ENCODE measurements at places on chromosomes 12 and 14.

- peaks cover 17% of the 10 kb centered on the region for H3K4me1 ChIP-seq
- no peak overlapping the region for H3K27ac ChIP-seq
- H3K4me3 ChIP-seq, result no peak overlapping the region
- no peaks in the 10 kb centered on the region for H3K27me3 ChIP-seq
- no peak for DNase-seq
- peaks cover 26% of the 10 kb centered on the region for H3K36me3 ChIP-seq
Measured at GRCh38 chr12:11840366-11840765, 190.9 kb downstream of the ETV6 start.

- H3K27me3 ChIP-seq, result no peaks in the 10 kb centered on the region
- H3K4me3 ChIP-seq, result no peak overlapping the region
- no peaks in the 10 kb centered on the region for H3K4me1 ChIP-seq
- H3K36me3 ChIP-seq, result no peaks in the 10 kb centered on the region
Measured at GRCh38 chr12:77477907-77478533, 352.7 kb upstream of the NAV3 start.

DNA sequence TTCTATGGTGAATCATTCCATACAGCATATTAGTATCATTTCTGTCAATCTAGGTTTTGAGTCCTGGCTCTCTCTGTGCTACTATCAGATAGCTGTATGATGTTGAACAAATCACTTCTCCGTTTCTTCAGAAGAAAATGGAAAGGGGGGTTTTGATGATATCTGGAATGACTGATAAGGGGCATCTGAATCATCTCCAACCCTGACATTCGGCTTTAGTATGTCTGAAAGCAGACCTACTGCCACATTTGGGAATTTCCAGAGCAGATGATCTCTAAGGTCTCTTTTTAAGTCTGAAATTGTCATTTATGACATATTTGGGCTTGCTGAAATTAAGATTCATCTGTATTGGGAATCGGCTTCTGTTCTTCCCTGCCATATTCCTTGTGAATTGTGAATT is 10.1 kb downstream of the MLF2 start:
- no peaks in the 10 kb centered on the region for H3K27me3 ChIP-seq
- H3K36me3 ChIP-seq, result peaks cover 7% of the 10 kb centered on the region
- H3K4me1 ChIP-seq, result peaks cover 6% of the 10 kb centered on the region
- no peak for DNase-seq

GRCh38 chr12:106840243-106840642 is 65.8 kb downstream of the RIC8B start:
- no peak overlapping the region for H3K27ac ChIP-seq
- H3K4me3 ChIP-seq, result no peak overlapping the region
- H3K27me3 ChIP-seq, result no peaks in the 10 kb centered on the region
- H3K36me3 ChIP-seq, result no peaks in the 10 kb centered on the region
- peaks cover 5% of the 10 kb centered on the region for H3K4me1 ChIP-seq
- DNase-seq, result no peak

DNA sequence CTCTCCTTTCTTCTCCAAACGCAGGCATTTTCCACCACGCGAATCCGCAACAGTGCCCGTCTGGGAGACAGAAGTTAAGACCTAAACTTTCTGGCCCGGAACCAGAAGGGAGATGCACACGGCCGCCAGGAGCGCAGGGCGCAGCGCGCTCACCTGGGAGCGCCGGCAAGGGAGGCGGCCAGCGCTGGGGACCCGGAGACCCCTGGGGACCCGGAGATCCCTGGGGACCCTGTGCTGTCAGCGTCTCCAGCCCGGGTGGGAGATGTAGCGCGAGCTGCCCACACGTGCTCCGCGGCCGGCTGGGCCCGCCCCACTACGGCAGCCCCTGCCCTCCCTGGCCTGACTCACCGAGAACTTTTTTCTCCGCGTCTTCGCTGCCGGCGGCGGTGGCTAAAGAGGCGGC is 620 bp downstream of the YBX3 start:
- peak; percentile 66 for DNase-seq
- peaks cover 8% of the 10 kb centered on the region for H3K36me3 ChIP-seq
- H3K27me3 ChIP-seq, result peaks cover 31% of the 10 kb centered on the region

- peak overlapping the region; percentile 16 for H3K4me3 ChIP-seq
- H3K4me1 ChIP-seq, result peaks cover 48% of the 10 kb centered on the region
- no peaks in the 10 kb centered on the region for H3K27me3 ChIP-seq
Measured at GRCh38 chr12:124548854-124549378, 18.5 kb downstream of the NCOR2 start.

DNA sequence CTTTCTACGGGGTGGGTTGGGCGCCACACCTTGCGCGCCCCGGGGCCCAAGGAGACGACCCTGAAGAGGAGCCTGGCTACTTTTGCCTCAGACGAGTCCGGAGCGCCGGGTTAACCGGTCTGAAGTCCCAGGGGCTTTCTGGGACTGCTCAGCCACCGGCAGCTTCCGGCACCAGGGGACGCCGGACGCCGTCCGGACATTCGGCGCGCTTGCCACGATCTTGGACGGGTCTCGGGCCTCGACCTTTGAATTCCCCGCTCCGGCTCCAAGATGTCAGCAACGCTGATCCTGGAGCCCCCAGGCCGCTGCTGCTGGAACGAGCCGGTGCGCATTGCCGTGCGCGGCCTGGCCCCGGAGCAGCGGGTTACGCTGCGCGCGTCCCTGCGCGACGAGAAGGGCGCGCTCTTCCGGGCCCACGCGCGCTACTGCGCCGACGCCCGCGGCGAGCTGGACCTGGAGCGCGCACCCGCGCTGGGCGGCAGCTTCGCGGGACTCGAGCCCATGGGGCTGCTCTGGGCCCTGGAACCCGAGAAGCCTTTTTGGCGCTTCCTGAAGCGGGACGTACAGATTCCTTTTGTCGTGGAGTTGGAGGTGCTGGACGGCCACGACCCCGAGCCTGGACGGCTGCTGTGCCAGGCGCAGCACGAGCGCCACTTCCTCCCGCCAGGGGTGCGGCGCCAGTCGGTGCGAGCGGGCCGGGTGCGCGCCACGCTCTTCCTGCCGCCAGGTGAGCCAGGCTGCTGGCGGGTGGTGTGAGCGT is at the start of gene ACOT4:
Gene ACOT4 (plus strand): TSS at position 184 of the 760 bp plus-strand sequence. CDS start 87 bp downstream, at position 271.
- H3K4me3 ChIP-seq, result peak within 1 kb of the TSS; percentile 69
- H3K27me3 ChIP-seq, result no peaks in the 10 kb centered on the region
- H3K27ac ChIP-seq, result peak within 1 kb of the TSS; percentile 51
- peaks cover 5% of the 10 kb centered on the region for H3K4me1 ChIP-seq

- H3K27me3 ChIP-seq, result no peaks in the 10 kb centered on the region
- no peak overlapping the region for H3K27ac ChIP-seq
- H3K36me3 ChIP-seq, result no peaks in the 10 kb centered on the region
- H3K4me1 ChIP-seq, result no peaks in the 10 kb centered on the region
Measured at GRCh38 chr12:51504851-51505250, 80.2 kb downstream of the SLC4A8 start.

DNA sequence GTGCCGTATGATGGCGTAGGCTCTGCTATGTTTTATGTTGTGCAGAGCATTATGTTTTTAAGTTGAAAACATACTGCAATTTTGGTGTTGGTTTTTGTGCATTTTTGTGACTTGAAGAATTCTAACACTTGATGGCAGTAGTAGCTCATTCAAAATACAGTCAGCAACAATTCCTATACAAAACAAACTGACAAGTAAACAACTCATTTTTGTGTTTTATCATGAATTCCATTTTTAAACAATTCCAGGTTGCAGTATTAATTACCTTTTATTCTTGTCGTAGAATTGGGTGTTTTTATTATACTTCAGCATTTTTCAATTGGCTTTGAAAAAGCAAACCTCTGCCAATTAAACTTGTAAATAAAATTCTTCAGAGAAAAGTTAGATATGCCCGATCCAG is 4.1 kb upstream of the CCER1 start:
- no peaks in the 10 kb centered on the region for H3K36me3 ChIP-seq
- H3K27ac ChIP-seq, result no peak overlapping the region
- H3K4me1 ChIP-seq, result no peaks in the 10 kb centered on the region
- H3K4me3 ChIP-seq, result no peak overlapping the region
- H3K27me3 ChIP-seq, result no peaks in the 10 kb centered on the region

DNA sequence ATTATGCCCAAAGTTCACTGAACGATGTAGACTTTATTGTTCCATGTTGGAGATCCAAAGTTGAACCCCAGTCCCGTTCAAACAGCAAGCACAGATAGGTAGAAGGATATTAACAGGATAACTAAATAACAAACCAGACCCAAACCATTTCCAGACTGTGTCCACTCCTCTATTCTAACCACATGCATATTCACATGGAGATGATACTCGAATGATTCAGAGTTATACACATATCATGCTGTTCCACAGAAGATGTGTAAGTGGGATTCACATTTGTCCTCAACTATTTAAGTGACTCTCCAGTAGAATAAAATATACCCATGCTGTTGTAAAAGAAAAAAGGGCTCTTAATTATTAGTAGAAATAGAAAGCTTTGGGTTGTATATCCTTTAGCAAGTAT is 185.9 kb downstream of the ITPR2 start:
- H3K36me3 ChIP-seq, result peaks cover 11% of the 10 kb centered on the region
- H3K27me3 ChIP-seq, result no peaks in the 10 kb centered on the region
- peaks cover 10% of the 10 kb centered on the region for H3K4me1 ChIP-seq
- H3K4me3 ChIP-seq, result no peak overlapping the region
- no peak overlapping the region for H3K27ac ChIP-seq

DNA sequence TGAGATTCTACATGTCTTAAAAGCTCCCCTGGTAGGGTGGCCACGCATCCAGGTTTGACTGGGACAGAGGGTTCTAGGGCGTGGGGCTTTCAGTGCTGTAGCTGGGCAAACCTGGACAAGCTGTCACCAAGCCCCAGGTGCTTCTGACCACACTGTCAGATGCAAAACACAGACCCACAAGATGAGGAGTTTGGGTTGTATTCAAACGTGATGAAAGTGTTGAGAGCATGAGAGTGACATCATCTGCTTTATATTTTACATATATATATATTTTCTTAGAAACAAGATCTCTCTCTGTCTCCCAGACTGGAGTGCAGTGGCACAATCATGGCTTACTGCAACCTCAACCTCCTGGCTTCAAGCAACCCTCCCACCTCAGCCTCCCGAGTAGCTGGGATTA is 210.1 kb downstream of the DPF3 start:
- peaks cover 3% of the 10 kb centered on the region for H3K4me1 ChIP-seq
- peaks cover 2% of the 10 kb centered on the region for H3K27me3 ChIP-seq
- H3K36me3 ChIP-seq, result no peaks in the 10 kb centered on the region
- no peak overlapping the region for H3K4me3 ChIP-seq
- no peak for DNase-seq

GRCh38 chr12:4275870-4276301 is 2.3 kb downstream of the CCND2 start:
- peak overlapping the region; percentile 99 for H3K4me3 ChIP-seq
- H3K27me3 ChIP-seq, result no peaks in the 10 kb centered on the region
- peak overlapping the region; percentile 94 for H3K27ac ChIP-seq
- peaks cover 56% of the 10 kb centered on the region for H3K36me3 ChIP-seq

- no peaks in the 10 kb centered on the region for H3K4me1 ChIP-seq
- H3K36me3 ChIP-seq, result no peaks in the 10 kb centered on the region
- no peak overlapping the region for H3K4me3 ChIP-seq
- no peak overlapping the region for H3K27ac ChIP-seq
- no peak for DNase-seq
- H3K27me3 ChIP-seq, result peaks cover 7% of the 10 kb centered on the region
Measured at GRCh38 chr12:79547735-79548609, 142.8 kb downstream of the PAWR start.

GRCh38 chr14:105168496-105168978 is at the start of gene JAG2:
TSS of gene JAG2 (minus strand) at chr14:105168776. CDS start at chr14:105168420, 356 bp downstream.
- DNase-seq, result no peak
- H3K27me3 ChIP-seq, result no peaks in the 10 kb centered on the region
- H3K4me3 ChIP-seq, result peak within 1 kb of the TSS; percentile 60
- H3K27ac ChIP-seq, result no peak within 1 kb of the TSS
- no peaks in the 10 kb centered on the region for H3K36me3 ChIP-seq
- H3K4me1 ChIP-seq, result peaks cover 11% of the 10 kb centered on the region
